ENCODE measurements at places on chromosomes 4 and X.

GRCh38 chrX:95056901-95057300 lies 1382.9 kb downstream of the FAM133A start:
- DNase-seq, result no peak

GRCh38 chr4:35697210-35697736 lies 547.0 kb downstream of the ARAP2 start:
- DNase-seq, result no peak

GRCh38 chrX:153465691-153466380 lies 4.5 kb downstream of the HAUS7 start:
- DNase-seq, result no peak

DNA sequence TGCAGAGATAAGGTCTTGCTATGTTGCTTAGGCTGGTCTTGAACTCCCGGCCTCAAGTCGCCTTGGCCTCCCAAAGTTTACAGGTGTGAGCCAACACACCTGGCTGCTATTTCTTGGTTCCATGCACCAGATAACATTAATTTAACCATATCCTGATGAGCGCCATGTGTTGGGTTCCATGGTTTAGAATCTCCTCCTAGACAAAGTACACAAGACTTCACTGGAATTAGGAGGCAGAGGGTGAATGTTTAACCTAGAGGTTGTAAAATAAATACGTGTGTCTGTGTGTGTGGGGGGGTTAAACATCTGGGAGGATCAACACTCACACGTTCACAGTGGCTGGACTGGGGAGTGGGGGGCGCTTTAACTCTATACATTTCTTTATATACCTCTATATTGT lies 32.4 kb upstream of the SORCS2 start:
- no peak for DNase-seq
